ENCODE measurements at places on chromosomes 4 and X.

DNA sequence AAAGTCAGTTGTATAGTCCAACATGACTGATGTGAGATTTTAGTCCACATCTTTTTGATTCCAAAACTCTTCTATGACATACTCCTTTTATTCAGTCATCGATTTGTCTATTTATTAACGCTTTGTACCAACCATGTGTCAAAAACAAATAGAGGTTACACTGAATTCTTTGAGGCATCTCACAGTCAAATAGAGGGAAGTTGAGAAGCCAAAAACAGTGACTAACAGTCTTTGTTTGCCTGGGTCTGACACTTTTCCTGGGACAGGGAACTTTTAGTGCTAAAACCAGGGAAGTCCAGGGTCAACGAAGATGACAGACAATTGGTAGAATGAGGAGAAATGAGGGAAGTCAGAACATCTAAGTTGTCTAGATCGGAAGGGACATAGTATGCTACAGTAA, 169.9 kb upstream of the HS3ST1 start:
- DNase-seq = no peak

DNA sequence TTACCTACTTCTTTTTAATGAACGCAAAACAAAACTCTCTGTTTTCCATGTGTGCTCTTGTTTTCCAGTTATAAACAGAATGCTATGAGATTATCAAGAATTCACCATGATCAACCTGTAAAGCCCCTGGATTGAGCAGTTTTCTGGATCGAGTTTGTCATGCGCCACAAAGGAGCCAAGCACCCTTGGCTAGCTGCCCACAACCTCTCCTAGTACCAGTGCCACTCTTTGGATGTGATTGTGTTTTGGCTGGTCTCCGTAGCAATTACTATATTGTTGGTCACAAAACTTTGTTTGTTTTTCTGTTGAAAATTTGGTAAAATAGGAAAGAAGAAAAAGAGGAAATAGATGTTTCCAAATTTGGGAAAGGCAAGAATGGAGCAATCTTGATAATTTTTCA, 51.1 kb downstream of the UGT2B7 start:
- DNase-seq = no peak

DNA sequence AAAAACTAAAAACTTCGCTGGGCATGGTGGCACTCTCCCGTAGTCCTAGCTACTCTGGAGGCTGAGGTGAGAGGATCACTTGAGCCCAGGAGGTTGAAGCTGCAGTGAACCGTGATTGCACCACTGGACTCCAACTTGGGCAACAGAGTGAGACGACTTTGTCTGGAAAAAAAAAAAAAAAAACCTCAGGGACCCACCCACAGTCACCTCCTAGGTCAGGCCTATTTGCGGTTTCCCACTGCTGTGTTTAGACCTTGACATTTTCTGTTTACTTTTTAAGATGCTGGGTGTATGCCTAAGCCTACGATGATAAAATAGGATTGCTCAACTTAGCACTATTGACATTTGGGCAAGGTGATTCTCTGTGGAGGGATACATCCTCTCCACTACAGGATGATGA, 197.4 kb upstream of the TBL1X start:
- no peak for DNase-seq

GRCh38 chr4:11634283-11634682, 205.6 kb upstream of the HS3ST1 start:
- no peak for DNase-seq

- peak; percentile 8 for DNase-seq
These were observed 886 bp downstream of the DCLK2 start for GRCh38 chr4:150079081-150079581.

- DNase-seq = no peak
These were observed 3.7 kb upstream of the GPR82 start for GRCh38 chrX:41720125-41720779.

GRCh38 chr4:110778521-110778920, 155.6 kb upstream of the PITX2 start:
- no peak for DNase-seq

- no peak for DNase-seq
These were observed 18.9 kb downstream of the PLS3 start for GRCh38 chrX:115579786-115580294.

DNA sequence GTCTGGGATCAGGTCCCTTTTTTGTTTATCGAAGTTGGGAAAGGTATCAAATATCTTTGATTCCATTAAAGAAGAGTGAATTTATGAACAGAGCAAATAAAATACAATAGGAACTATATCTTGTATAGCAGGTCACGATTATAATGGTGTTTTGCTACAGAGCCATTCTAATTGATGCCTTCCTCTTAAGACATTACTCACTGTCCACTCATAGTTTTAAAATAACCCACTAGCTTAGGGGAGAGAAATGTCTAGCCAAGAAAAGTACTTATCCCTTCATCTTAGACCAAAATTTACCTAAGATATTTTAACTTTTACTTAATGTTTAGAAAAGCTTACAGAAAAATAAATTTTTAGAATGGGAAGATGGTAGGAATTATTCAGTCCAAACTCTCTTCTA, 112.0 kb upstream of the PABPC4L start:
- no peak for DNase-seq

DNA sequence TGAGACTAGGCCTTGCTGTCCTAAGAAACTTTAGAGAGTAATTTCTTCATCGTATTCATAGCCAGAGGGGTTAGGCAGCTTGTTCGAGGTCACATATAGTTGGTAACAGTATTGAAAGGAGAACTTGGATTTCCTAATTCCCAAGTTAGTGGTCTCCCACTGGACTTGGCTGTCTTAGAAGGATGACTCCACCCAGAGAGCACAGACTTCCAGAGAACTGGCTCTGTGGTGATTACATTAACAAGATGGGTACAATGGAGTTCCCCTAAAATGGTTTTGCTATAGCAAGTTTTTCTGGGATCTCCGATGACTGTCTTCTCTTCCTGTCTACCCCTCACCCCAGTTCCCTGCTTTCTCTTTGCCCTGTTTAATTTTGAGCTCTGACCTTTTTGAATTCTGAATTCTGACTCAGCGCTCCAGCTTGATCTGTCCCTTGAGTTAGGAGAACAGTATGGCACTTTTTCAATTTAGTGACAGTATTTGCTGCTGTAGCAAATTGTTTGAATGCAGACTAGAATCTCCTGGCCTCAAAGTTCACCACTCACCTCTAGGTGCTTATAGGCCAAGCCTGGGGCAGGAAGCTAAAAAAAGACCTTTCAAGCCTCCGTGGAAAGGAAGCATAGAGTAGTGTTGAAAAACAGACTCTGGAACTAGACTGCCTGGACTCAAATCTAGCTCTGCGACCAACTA, 6.9 kb downstream of the MSN start:
- no peak for DNase-seq

DNA sequence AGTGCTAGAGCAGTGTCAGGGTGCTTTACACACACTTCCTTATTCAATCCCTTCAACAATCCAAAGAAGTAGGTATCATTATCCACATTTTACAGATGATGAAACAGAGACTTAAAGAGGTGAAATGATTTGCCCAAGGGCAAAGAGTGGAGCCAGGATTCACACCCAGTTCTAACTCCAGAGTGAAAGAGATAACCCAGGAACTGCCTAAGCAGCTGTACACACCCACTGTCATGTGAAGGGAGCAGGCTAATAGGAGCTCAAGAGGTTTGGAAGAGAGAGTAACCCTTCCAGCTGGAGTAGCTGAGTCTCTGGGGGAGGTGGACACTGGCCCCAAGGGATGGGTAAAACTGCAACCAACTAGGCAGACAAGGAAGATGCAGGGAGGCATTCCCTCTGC, 92.5 kb downstream of the FBXL5 start:
- DNase-seq = no peak

DNA sequence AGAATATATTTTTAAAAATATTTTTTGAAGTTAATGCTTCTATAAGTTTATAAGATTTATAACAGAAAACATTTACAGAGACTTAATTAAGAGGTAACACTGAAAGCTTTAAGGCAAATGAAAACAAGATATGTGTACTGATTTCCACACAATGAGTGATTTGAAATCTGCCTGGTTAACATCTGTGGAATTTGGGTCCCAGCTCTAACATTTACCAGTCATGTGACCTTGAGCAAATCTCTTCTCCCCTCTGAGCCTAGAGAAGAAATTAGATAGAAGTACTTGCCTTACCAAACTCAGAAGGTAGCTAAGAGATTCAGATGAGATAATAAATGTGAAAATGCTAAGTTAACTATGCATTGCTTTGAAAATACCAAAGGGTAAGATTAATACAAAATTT, 458.8 kb upstream of the LCORL start:
- no peak for DNase-seq

GRCh38 chr4:79882806-79883205, 190.2 kb downstream of the ANTXR2 start:
- no peak for DNase-seq

DNA sequence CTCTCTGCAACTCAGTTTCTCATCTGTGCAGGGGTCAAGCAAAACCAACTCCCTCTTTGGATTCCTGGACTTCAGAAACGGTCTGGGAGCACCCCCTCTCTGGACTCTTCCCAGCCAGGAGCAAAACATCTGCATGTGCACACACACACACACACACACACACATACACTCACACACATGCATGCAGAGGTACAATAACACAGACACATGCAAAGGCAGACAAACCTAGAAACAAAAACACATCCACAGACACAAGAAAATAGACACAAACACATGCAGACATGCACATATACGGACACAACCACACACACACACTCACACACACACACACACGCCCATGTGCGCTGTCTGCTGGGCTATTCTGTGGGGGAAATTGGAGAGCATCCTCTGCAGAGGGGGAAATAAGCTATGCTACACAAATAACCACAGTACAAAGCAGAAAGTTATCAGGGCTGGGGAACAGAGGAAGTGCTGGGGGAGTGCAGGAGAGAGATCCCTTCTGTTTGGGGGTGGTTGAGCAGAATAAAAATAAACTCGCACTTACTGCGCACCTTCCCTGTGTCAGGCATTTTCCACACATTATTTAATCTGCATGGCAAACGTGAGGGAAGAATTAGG, 19.9 kb downstream of the IQSEC2 start:
- DNase-seq = no peak

- DNase-seq = no peak
These were observed 32.8 kb downstream of the FAM149A start for GRCh38 chr4:186137196-186137794.

- DNase-seq = no peak
These were observed 877 bp upstream of the SLC16A2 start for GRCh38 chrX:74420196-74421035.

DNA sequence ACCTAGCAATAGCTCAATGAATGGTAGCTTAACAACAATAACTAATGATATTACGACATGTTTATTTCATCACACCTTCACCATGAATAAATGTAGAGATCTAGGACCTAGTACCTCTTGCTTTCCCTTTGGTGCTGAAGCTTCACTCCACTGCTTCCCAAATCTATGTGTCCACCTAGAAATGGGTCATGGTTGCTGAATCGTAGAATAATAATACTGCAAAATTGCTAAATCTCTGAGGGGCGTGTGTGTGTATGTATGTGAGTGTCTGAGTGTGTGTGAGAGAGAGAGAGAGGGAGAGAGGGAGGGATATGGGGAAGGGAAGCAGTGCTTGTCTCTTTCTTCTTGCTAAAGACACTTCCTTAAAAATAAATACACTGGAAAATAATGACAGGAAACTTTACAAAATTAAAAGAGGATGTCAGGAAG, 109.3 kb upstream of the BMP2K start:
- DNase-seq = no peak

GRCh38 chr4:1492142-1492457, 85.9 kb upstream of the NKX1-1 start:
- no peak for DNase-seq

GRCh38 chrX:37830371-37830770, 17.0 kb downstream of the DYNLT3 start:
- no peak for DNase-seq

DNA sequence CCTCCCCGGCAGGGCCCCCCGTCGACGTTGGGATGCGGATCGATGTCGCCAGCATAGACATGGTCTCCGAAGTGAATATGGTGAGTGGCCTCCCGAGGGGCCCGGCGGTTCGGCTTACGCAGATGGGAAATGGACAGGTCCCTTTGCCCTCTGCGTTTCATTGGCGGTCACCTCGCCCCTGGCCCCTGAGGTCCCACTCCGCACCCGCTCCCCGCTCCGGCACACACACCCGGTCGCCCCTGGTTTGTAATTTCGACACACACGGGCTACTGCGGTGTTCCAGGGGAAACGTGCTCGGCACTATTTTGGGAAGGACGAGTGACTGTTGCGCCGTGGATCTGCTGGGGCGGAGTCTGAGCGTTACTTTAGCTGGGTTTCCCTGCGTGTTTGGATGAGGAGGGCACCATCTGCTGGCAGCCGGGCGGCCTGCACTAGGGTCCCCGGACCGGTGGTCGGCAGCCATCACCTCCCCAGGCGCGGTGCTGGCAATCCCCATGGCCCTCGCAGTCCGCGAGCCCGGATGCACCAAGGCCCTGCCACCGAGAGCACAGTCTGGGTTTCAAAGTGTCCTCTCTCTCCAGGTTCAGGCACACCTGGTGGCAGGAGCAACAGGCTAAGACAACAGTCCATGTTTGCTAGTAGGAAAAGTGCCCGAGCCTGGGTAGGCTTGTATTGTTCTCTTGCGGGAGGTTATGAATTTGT, 1.2 kb downstream of the GABRB1 start:
- DNase-seq = peak; percentile 36

- DNase-seq = no peak
These were observed 52.6 kb downstream of the NAF1 start for GRCh38 chr4:163113921-163114713.

GRCh38 chr4:163815776-163816175, 321.3 kb downstream of the TMA16 start:
- peak; percentile 20 for DNase-seq

- no peak for DNase-seq
These were observed 58.5 kb upstream of the PRDM8 start for GRCh38 chr4:80138551-80139538.

DNA sequence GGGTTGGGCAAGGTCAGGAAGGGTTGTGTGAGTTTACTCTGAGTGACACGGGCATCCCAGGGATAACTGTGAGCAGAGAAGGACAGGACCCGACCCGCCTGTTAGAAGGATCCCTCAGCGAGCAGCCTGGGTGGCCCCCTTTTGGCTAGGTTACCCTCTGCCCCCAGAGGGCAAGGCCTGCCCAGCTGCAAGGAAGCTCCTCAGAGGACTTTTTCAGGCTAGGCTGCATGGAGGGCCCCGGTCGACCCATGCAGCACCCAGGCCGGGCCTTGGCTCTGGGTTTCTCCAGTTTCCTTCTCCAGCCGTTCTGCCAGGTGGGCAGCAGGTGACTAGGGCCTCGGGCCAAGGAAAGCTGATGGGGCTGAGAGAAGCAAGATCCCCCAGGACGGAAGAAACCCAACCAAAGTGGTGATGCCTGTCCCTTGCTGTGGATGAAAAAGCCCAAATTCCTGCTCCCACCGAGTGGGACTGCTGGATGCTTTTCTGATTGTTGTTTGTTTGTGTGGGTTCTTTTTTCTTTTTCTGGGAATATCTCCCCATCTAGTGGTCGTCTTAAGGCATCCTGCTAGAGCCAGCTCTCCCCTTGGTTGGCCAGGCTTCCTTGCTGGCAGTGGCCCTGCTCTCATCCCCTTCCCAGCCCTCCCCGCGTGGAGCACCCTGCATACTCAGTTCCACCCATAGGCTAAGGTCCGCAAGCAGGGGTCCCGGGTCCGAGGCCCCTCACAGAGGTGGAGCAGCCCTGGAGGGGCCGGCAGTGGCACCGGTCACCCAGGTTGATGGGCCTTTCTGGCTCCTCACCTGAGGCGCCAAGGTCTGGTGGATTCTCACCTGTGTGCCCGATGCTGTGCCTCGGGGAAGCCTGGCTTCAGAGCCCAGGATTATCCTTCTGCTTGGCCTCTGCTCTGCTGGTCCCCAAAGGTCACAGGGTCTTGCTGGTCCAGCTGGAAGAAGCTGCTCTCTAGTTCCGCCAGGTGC, 1.8 kb downstream of the ZFP92 start:
- no peak for DNase-seq

All from GM18507 (cell line).